Left colon (tissue), 2 donors: ENCODE measurements at places on chromosomes 13 and 19. TPM values are rescaled to one million over a fixed set of nuclear protein-coding genes. Genes with fewer than 3 reads are reported as not detected.

DNA sequence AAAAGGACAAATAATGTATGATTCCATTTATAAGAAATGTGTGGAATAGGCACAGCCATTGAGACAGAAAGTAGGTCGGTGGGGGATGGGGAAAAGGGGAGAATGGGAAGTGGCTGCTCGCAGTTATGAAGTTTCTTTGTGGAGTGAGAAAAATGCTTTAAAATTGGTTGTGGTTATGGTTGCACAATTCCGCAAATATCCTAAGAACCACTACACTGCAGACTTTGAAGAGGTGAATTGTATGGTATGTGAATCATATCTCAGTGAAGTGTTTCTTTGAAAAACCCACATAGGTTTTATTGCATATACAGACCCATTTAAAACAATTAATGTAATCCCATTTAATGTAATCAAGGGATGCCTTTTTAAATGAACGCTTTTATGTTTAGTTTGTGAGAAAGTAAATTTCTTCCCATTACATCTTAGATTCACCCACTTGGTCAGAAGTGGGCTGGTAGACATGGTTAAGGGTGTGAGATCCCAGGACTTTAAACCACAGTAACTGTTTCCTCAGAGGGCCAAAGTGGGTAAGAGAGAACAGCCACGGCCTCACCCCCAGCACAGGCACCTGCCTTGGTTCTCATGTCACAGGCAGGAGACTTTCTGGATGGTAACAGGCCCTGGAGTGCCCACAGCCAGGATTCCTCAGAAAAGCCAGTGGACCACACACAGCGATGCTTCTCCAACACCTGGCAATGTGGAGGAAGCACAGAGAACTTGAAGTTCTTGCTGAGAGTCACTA is 119.3 kb upstream of the GJB6 start:
- no peak for DNase-seq

- DNase-seq, result no peak
Measured at GRCh38 chr13:71876648-71877255, 9.7 kb upstream of the DACH1 start.

GRCh38 chr13:102298051-102298450 is 103.8 kb downstream of the FGF14 start:
- no peak for DNase-seq

DNA sequence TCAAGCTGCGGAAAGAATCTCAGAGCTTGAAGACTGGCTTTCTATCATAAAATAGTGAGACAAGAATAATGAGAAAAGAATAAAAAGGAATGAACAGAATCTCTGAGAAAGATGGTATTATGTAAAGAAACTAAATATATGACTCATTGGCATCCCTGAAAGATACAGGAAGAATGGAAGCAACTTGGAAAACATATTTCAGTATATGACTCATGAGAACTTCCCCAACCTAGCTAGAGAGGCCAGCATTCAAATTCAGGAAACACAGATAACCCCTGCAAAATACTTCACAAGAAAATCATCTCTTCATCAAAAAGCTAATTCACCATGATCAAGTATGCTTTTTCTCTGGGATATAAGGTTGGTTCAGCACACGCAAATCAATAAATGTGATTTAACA is 2318.0 kb downstream of the PCDH9 start:
- DNase-seq, result no peak

DNA sequence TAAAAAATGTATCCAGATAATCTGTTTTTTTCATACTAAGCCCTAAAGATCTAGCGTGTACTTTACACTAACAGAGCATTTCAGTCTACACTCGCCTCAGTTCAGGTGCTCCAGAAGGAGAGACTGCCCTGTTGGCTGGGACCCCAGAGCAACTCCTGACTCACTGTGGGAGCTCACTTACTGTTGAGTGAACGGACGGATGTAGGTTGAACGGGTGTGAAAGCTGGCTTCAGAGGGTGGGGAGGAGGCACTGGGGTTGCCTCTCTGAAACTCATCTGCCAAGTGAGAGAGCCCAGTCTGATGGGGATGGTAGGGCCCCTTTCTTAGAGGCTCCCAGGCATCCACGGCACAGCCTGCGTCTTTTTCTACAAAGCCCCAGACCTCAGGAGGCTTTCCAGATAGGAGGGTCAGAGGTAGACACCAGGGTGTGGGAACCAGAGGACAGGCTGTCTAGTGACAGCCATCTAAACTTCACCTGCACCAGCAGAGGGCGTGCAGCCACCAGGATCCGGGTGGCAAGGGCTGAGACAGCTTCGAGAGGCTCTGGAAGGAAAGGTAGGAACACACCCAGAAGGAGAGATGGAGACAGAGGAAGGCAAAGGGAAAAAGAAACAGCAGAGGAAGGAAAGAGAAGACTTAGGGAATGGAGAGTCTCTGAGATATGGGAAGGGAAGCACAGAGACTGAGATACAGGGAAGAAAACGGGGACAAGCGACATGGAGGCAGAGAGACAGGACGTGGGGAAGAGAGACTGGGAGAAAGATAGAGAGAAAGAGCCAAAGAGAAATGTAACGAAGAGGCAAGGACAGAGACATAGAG is 3.7 kb downstream of the KASH5 start:
- DNase-seq, result peak; percentile 64

KLK2 gene
- total RNA-seq, result not detected

DENND1C gene
- 2.8 TPM for total RNA-seq

SGCG gene
- total RNA-seq, result not detected

SMAD9 gene
- 13.0 TPM for total RNA-seq
